AG20443 (cell line): ENCODE measurements at places on chromosomes 2 and 18.

DNA sequence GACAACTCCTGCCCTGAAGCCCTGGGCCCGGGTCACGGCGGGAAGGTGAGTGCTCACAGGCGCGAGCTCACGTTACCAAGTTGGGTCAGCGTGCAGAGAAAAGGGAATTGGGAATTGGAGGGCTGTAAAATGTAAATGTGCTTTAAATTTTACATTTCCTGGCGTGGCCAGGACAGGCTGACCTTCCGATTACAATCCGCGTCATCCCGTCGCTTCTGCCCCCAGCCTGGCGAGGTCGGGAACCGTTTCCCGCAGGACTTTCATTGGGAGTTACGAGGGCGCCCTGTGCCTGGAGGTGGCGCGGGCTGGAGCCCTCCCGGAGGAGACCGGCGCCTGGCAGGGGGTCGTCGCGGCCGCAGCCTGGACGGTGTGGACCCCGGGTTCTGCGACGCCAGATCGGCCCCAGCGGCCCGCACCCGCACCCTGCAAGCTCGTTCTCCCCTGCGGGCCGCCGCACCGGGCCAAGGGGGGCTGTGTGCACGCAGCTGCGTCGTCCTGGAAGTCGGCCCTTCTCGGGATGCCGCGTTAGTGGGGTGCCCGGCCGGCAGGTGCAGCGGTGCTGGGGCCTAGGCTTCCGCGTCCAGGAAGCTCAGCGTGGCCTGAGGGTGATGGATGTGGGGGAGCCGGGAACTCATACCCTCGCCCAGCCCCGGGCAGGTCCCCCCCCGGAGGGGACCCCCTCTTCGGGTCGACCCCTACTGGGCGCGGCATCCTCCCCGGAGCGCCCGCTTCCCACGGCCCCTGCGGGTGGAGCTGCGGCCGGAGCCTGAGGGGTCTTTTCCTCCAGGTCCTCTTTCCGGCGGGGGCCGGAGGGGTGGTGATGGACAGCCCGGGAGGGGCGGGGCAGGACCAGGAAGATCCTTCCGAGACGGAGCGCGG lies 63.9 kb downstream of the LRRFIP1 start:
- DNase-seq, result no peak

DNA sequence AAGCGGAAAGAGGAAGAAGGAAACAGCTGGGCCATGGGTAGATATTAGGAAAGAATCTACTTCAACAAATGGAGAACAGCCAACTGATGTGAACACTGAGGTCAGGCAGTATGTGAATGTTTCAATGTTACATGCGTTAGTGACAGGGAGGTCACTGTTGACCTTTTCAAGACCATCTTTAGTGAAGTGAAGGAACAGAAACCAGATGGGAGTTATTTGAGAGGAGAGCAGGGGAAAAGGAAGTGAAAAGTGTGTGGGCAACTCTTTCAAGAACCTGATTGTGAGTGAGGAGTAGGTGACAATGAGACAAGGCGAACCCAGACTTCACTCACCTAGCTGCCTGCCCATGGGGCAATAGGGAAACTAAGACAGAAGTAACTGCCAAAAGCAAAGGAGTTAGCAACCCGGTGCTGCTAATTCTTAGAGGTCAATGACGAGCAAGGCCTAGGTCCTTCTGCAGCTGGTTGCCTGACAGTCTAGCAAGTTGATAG lies 67.0 kb downstream of the SP3 start:
- no peak for DNase-seq

- no peak for DNase-seq
Observed at GRCh38 chr18:31791817-31792579, 31.3 kb upstream of the SLC25A52 start.

DNA sequence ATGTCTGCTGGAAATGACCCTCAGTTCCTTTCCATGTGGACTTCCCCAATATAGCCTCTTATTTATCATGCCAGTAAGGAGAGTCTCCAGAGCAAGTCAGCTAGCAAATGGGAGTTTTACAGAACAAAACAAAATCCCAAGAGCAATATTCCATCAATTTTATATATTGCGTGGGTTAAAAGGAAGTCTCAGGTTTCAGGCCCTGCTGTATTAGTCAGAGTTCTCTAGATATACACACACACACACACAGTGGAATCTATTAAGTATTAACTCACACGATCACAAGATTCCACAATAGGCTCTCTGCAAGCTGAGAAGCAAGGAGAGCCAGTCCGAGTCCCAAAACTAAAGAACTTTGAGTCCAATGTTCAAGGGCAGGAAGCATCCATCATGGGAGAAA lies 102.8 kb upstream of the MAP2 start:
- DNase-seq, result no peak

DNA sequence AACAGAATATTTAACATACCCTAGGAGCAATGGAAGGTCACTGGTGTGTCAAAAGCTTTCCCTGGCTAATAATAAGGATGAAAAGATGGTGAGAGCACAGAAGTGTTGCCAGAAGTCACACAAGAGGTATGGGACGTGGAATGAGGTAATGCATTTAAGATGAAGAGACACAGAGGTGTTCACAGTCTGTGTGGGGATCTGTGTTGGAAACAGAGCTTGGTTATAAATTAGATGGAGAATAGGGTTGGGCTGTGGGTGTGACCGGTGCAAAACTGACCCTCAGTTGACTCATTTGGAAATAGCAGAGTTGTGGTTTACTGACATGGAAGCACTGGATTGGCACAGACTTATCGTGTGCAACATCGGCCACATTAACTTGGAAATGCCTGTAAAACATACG lies 372.5 kb downstream of the SATB2 start:
- peak; percentile 29 for DNase-seq

DNA sequence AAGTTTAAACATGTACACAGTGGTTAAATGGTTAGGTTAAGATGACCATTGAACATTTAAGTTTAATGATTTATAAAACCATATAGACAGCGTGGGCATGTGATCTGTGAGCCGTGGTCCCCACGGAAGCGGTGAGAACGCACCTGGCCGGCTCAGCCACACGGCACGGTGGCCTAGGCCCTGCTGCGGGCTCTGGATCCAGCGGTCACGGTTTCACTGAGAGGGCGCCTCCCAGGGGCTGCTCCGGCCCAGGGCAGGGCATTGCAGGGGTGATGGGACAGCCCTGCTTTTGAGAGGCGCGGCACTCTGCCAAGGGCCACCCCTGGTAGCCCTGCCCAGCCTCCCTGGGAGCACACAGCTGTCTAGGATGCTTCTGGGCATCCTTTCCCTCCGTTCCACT lies 124.9 kb downstream of the RGPD3 start:
- DNase-seq, result no peak
